RWPE2 (cell line): ENCODE measurements at places on chromosomes 6 and 20.

GRCh38 chr20:35243986-35244385 lies 17.5 kb downstream of the MMP24 start:
- no peak for DNase-seq

DNA sequence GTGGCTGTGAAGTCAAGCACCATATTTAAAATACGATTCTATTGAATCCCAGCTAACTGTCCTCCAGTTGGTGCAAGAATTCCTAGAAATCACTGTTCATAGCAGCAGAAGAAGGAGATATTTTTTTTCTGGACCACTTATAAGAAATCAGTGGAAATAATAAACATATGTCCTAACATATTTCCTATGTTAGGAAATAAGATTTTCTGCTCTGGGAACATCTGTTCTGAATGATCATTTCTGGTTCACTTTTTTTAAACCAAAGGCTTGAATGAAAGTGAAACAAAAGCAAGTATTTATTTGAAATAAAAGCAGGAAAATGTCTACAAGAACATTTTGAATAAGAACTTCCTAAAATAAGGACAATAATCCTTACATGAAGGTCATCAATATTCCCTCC lies 138.9 kb upstream of the RALGAPA2 start:
- no peak for DNase-seq

DNA sequence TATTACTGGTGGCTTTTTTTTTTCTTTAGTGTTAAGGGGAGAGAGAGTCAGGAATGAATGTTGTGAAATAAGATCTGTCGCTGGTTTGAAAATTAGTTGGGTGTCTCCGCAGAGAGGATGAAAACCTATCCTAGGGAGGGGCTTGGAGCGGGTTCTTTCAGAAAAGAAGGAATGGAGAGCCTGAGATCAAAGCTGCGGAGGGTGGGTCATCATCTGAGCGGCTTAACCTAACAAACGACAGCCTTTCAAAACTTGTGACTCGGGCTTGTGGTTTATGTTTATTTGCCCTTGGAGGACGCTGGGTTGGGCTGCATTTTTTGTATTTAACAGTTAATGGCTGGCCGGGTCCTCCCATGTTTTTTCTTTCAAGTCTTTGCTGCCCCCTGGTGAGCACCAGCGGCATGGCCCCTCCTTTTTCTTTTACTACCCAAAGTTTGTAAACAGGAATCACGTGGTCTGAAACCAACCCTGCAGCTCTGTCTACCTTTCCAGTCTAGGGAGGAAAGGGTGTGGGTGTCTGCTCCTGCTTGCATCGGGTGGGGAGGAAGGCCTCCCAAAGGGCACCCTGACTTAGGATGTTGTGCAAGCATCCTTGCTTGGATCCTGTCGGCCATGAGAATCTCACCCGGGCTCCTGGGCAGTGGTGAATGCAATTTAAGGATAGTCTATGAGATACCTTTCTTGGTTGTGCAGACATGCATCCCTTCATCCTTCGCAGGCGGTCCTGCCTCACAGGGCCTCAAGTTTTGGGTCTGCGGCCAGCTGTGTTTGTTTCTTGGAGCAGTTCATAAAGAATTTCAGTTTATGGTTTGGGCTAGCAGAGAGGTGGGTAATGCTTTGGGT lies 2.2 kb downstream of the PIM1 start:
- peak; percentile 78 for DNase-seq

GRCh38 chr6:137973201-137973600 lies 106.1 kb downstream of the TNFAIP3 start:
- DNase-seq, result no peak

- DNase-seq, result no peak
These were observed 19.8 kb downstream of the GMPR start for GRCh38 chr6:16257999-16258708.
